ENCODE measurements at places on chromosomes 2 and 18.

- no peak for DNase-seq
Observed at GRCh38 chr2:143284087-143284675, 155.0 kb downstream of the ARHGAP15 start.

DNA sequence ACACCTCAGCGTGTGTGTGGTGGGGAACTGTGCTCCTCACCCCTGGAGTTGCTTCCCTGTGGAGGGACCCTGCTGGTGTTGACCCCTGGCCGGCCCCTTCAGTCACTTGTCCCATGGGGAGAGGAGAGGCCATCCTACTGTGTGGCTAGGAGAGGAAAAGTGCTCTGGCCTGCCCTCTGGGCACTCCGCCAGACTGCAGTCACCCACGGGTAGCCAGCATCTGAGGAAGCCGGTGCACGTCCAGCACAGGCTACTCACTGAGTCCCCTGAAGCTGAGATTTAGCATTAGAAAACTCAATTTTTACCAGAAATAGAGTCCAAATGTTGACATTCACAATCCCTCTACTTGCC lies 211.5 kb upstream of the RAB6C start:
- no peak for DNase-seq

- DNase-seq: no peak
Observed at GRCh38 chr2:61434314-61434713, 36.6 kb downstream of the USP34 start.

- peak; percentile 52 for DNase-seq
Observed at GRCh38 chr18:77106331-77106730, 26.3 kb downstream of the MBP start.

- DNase-seq: no peak
Observed at GRCh38 chr2:111178730-111179405, 58.2 kb downstream of the BCL2L11 start.
